ENCODE measurements at places on chromosomes 4 and X.

GRCh38 chr4:73608689-73609594, 11.3 kb downstream of the RASSF6 start:
- H3K36me3 ChIP-seq: peaks cover 9% of the 10 kb centered on the region
- peak overlapping the region; percentile 80 for H3K27ac ChIP-seq
- no peak for DNase-seq
- peaks cover 14% of the 10 kb centered on the region for H3K4me1 ChIP-seq
- no peak overlapping the region for H3K4me3 ChIP-seq

- peaks cover 10% of the 10 kb centered on the region for H3K4me1 ChIP-seq
- H3K27ac ChIP-seq: peak overlapping the region; percentile 75
- H3K36me3 ChIP-seq: peaks cover 14% of the 10 kb centered on the region
- H3K4me3 ChIP-seq: no peak overlapping the region
Observed at GRCh38 chr4:119526786-119527550, 101.6 kb downstream of the PDE5A start.

- H3K36me3 ChIP-seq: no peaks in the 10 kb centered on the region
- H3K27ac ChIP-seq: no peak overlapping the region
- peak; percentile 64 for DNase-seq
Observed at GRCh38 chr4:15920723-15921591, 17.6 kb downstream of the FGFBP1 start.

DNA sequence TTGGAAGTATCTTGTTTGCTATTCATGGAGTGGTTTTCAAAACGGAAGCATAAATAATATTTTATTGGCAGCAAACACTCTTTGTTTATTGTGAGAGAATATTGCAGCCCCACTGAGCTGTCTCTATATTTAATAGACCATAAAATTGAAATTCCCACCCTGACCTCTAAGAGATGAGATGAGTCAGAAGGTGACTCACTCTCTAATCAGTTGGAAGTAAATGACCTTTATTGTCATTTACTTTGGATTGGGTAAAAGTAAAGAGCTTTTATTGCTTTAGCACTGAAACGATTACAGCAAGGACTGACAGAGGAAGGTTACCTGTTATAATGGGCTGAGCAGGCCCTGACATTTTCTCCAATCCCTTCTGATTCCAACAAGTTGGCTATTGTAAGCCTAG, 55.0 kb downstream of the SYTL5 start:
- no peaks in the 10 kb centered on the region for H3K36me3 ChIP-seq
- DNase-seq: no peak
- no peaks in the 10 kb centered on the region for H3K27me3 ChIP-seq
- no peak overlapping the region for H3K4me3 ChIP-seq
- H3K27ac ChIP-seq: no peak overlapping the region
- H3K4me1 ChIP-seq: no peaks in the 10 kb centered on the region

GRCh38 chrX:63282077-63282476, 69.1 kb downstream of the SPIN4 start:
- no peaks in the 10 kb centered on the region for H3K4me1 ChIP-seq
- DNase-seq: peak; percentile 3
- H3K36me3 ChIP-seq: no peaks in the 10 kb centered on the region
- H3K27me3 ChIP-seq: no peaks in the 10 kb centered on the region

DNA sequence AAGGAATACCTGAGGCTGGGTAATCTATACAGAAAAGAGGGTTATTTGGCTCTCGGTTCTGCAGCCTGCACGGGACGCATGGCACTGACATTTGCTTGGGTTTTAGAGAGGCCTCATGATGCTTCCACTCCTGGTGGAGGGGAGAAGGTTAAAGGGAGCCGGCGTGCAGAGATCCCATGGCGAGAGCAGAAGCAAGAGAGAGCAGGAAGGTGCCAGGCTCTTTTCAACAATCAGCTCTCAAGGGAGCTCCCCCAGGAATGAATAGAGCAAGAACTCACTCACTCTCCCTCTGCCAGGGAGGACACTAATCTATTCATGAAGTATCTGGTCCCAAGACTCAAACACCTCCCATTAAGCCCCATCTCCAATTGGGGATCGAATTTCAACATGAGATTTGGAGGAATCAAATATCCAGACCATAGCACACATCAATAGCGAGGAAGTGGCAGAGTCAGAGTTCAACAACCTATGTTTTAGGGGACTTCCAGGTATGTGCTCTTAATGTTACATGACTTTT, 109.8 kb downstream of the SORBS2 start:
- H3K27ac ChIP-seq: peak overlapping the region; percentile 49
- H3K4me3 ChIP-seq: no peak overlapping the region
- H3K4me1 ChIP-seq: no peaks in the 10 kb centered on the region
- no peaks in the 10 kb centered on the region for H3K36me3 ChIP-seq
- no peak for DNase-seq
- H3K27me3 ChIP-seq: no peaks in the 10 kb centered on the region

- H3K27ac ChIP-seq: peak overlapping the region; percentile 41
- H3K4me1 ChIP-seq: no peaks in the 10 kb centered on the region
- no peaks in the 10 kb centered on the region for H3K36me3 ChIP-seq
Observed at GRCh38 chr4:76640353-76640910, 205.4 kb downstream of the SHROOM3 start.

DNA sequence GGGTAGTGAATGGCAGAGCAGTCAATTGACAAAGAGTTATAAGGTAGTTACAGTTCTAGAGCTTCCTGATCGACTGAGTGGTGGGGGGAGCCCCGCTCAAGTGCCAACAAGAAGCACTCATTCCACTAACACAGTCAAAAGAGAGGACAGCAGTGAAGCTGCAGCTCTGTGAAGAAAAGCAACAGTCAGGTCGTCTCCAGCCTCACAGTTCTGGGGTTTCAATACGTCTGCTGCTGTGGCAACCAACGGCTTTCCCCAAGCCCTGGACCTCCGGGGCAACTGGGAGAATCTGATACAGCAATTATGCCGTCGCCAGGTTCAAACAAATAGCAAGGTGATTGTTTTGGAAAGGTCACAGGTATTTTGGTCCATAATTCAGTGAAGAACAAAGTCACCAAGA, 30.8 kb downstream of the GPM6B start:
- H3K36me3 ChIP-seq: no peaks in the 10 kb centered on the region
- no peak overlapping the region for H3K4me3 ChIP-seq

- no peaks in the 10 kb centered on the region for H3K36me3 ChIP-seq
- no peak overlapping the region for H3K4me3 ChIP-seq
- peak; percentile 72 for DNase-seq
- H3K27ac ChIP-seq: no peak overlapping the region
- no peaks in the 10 kb centered on the region for H3K4me1 ChIP-seq
Observed at GRCh38 chr4:38723726-38724474, 58.9 kb downstream of the TLR10 start.

- H3K27me3 ChIP-seq: no peaks in the 10 kb centered on the region
- H3K27ac ChIP-seq: no peak overlapping the region
- no peak overlapping the region for H3K4me3 ChIP-seq
Observed at GRCh38 chr4:90443231-90443630, 316.0 kb downstream of the CCSER1 start.

GRCh38 chr4:11005300-11005699, 320.7 kb upstream of the CLNK start:
- no peaks in the 10 kb centered on the region for H3K36me3 ChIP-seq
- no peak for DNase-seq
- H3K4me1 ChIP-seq: no peaks in the 10 kb centered on the region
- H3K4me3 ChIP-seq: no peak overlapping the region

- no peaks in the 10 kb centered on the region for H3K36me3 ChIP-seq
- H3K4me3 ChIP-seq: no peak overlapping the region
- H3K27me3 ChIP-seq: no peaks in the 10 kb centered on the region
- H3K4me1 ChIP-seq: no peaks in the 10 kb centered on the region
- no peak for DNase-seq
Observed at GRCh38 chr4:16270454-16271328, 44.4 kb upstream of the TAPT1 start.

GRCh38 chr4:11529625-11530201, 101.0 kb upstream of the HS3ST1 start:
- H3K36me3 ChIP-seq: no peaks in the 10 kb centered on the region
- DNase-seq: peak; percentile 43
- H3K4me3 ChIP-seq: no peak overlapping the region
- peak overlapping the region; percentile 60 for H3K27ac ChIP-seq
- no peaks in the 10 kb centered on the region for H3K27me3 ChIP-seq

DNA sequence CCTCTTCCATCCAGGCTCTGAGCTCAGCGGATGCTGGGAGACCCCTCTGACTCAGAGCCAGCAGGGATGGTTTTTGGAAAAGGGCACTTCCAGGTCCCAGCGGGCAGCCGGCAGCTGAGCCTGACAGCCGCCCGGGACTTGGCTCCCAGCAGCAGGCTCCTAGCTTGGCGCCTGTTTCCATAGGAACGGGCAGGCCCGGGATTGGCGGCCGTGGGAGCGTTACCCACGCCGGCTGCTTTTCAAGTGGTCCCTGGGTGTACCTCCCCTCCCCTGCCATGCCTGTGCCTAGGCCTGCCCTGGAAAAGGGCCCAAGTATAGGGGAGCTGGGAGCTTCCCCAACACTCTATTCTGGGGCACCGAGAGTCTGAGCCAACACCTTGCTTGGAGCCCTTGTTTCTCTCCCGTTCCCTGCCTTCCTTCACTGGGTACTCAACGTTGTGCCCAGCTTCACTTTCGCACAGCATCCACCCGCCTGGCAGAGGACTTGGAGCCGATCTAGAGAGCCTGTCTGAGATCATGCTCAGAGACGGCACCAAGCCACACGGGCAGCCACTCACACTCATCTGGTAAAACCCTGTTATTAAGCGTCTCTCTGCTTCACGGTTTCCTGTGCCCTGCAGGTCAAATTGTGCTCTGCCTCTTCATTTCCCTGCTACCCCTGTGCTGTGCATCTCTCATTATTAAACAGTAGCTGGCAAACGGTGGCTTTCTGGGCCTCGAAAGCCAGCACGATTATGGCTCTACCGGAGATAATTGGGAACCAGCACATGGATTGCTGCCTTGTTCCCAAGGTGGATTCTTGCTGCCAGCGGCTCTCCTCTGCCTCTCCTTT, 521.5 kb downstream of the BCOR start:
- no peaks in the 10 kb centered on the region for H3K27me3 ChIP-seq
- H3K4me3 ChIP-seq: no peak overlapping the region
- no peaks in the 10 kb centered on the region for H3K36me3 ChIP-seq
- peak; percentile 55 for DNase-seq

DNA sequence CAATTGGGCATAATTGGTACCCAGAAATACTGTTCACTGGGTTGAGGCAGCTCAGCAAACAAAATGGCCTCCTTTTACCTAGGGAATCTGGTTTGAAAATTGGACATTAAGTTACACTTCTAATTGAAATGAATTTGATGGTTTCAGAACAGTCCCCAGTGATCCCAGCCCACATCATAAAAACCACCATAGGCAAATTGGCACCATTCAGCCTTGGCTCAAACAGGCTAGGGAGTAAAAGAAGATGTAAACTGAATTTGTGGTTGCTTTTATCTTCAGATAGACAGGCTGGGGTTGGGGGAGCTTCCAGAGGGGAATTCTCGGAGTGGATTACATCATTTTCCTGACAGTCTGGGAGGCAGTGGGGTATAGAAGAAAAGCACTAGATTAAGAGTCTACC, 576.5 kb downstream of the MID1IP1 start:
- no peak overlapping the region for H3K27ac ChIP-seq
- H3K4me1 ChIP-seq: no peaks in the 10 kb centered on the region
- H3K4me3 ChIP-seq: no peak overlapping the region
- peaks cover 7% of the 10 kb centered on the region for H3K27me3 ChIP-seq
- H3K36me3 ChIP-seq: no peaks in the 10 kb centered on the region
- DNase-seq: no peak

- no peak overlapping the region for H3K27ac ChIP-seq
- H3K4me3 ChIP-seq: no peak overlapping the region
- H3K36me3 ChIP-seq: no peaks in the 10 kb centered on the region
- H3K4me1 ChIP-seq: no peaks in the 10 kb centered on the region
- DNase-seq: no peak
Observed at GRCh38 chrX:16970977-16971376, 24.5 kb downstream of the REPS2 start.

- no peaks in the 10 kb centered on the region for H3K27me3 ChIP-seq
- no peak overlapping the region for H3K4me3 ChIP-seq
- DNase-seq: no peak
- H3K4me1 ChIP-seq: no peaks in the 10 kb centered on the region
Observed at GRCh38 chrX:9515973-9516538, 51.2 kb downstream of the TBL1X start.

GRCh38 chr4:74366367-74366911, 1.5 kb downstream of the EREG start:
- H3K27ac ChIP-seq: no peak overlapping the region
- no peak for DNase-seq
- no peak overlapping the region for H3K4me3 ChIP-seq
- H3K27me3 ChIP-seq: no peaks in the 10 kb centered on the region

DNA sequence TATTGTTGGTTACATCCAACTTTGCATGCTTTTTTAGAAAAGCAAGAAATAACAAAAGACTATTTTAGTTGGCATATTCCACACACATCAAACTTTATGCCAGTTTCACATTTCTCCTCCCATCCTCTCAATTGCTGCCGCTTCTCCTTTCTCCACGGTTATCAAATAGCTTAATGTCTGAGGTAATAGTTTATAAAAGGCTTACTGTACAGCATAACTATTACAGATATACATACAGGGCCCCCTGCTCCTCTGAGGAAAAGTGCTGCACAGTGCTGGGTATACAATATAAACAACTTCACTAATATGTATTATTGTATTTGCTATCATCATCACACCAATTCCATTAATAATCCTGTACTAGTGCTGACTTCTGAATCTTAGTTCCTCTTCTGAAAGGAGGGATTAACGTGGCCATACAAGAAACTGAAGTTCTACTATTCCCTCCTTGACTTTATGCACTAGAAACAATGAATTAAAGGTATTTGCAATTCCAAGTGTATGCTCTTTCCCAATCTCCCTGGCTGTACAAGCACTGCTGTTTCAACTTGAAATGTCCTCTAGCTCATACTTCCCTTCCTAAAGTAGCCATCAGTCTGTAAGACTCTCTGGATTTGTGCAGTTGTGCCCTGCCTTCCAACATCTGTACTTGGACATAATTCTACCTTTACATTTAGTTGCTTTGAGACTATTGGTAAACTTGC, 2.5 kb downstream of the CCNI start:
- no peaks in the 10 kb centered on the region for H3K36me3 ChIP-seq
- H3K27ac ChIP-seq: peak overlapping the region; percentile 100
- peaks cover 71% of the 10 kb centered on the region for H3K4me1 ChIP-seq
- peak overlapping the region; percentile 97 for H3K4me3 ChIP-seq

DNA sequence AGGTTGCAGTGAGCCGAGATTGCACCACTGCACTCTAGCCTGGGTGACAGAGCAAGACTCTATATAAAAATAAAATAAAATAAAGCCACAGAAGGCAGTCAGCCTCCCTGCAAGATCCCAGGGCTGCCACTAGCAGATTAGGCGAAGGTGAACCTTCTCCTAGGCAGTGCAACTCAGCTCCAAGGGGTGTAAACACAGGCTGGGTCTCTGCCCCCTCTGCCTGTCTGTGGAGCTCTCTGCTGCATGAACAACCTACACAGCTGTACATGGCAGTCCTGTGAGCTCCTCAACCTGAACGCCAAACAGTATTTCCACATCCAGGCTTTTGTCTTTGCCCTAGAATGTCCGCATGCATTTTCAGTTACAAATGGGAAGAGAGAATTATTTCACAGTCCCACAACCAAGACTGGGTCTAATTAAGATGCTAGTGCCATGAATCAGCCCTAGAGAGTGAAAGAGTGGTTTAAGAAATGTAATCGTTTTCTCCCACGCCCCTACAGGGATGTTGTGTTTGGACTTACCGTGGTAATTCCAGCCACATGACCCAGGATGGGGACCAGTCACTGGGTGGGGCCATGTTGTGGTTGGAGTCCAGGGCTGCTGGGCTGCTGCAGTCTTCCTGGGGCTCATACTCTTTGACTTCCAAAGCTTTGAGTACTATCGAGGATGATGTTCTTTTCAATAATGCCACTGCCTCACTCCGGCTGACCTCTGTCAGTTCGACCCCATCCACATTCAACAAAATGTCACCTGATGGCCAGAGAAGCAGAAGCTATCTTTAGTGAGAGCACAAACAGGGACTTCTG, 99.0 kb downstream of the FIP1L1 start:
- no peak overlapping the region for H3K27ac ChIP-seq
- no peaks in the 10 kb centered on the region for H3K36me3 ChIP-seq
- no peaks in the 10 kb centered on the region for H3K27me3 ChIP-seq
- H3K4me3 ChIP-seq: no peak overlapping the region

Measured in stomach (tissue), 19 donors.